ENCODE measurements at places on chromosomes 4 and X. TPM values are rescaled to one million over a fixed set of nuclear protein-coding genes. Genes with fewer than 3 reads are reported as not detected.

DNA sequence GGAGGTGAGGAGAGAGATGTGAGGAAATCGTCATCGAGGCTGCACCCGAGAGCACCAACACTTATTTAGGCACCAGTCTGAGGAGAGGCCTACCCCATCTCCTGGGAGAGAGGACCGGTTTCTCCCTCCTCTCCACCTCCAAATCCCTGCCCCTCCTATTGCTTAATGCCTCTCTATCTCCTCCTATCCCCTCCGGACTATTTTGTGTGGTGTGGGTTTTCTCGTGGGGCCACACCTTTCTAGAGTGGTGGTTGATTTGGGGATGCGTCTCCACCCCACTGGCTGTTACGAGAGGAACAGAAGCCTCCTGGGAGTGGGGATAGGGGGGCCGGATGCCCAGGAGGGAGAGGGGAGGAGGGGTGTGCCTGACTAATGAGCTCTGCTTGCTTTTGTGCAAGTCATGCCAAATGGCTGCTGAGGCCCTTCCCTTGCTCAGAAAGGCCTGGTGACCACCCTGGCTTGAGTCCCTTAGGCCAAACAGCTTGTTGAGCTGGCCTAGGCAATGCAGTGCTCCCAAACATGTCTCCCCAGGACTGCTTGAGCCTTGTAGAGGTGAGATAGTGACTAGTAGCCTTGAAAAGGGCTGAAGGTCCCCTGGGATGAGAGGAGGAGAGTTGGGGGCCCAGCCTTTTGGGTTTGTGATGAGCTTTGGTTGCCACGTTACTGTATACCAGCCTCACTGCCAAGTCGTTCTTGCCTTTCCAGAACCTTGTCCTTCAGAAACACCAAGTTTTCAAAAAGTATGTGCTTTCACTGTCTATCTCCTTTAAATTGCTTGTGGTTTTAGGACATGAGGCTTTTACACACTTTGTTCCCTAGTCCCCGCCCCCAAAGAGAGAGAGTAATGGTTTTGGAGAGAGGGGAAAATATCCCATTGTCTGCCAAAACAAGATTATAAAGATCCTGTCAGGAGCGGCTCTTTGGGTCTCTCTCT lies 1.2 kb downstream of the MSN start:
- peak; percentile 94 for DNase-seq

- no peak for DNase-seq
Measured at GRCh38 chrX:151825007-151825406, 87.7 kb upstream of the MAGEA4 start.

- no peak for DNase-seq
Measured at GRCh38 chrX:133709501-133709900, 275.9 kb downstream of the GPC3 start.

DNA sequence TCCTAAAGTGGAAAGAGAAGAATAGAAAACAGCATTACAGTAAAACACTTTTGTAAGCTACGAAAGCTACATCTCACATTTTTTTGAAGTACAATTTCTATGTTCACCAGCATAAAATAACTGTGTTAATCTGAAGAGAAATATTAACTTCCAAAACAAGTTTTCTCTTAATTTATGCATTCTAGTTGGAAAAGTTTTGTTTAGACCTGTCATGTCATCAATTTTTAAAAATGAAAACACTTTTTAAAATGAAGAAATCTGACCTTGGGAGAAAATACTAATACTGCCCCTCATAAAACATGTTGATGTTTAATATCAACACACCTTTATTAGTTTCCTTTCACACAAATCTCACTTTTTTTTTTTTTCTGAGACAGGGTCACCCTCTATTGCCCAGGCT lies 45.2 kb downstream of the CCDC158 start:
- DNase-seq: no peak

The ANAPC10 gene
- 36.4 TPM for total RNA-seq
